ENCODE measurements at places on chromosomes 5 and 9. TPM values are rescaled to one million over a fixed set of nuclear protein-coding genes. Genes with fewer than 3 reads are reported as not detected.

Gene DOCK8
- 3.4 TPM for total RNA-seq

Gene NPR3
- total RNA-seq, result 15.2 TPM

Gene SLC6A19
- total RNA-seq, result under 0.01 TPM

Gene HEXB
- 23.6 TPM for total RNA-seq
